ENCODE measurements at places on chromosomes 11 and 22. TPM values are rescaled to one million over a fixed set of nuclear protein-coding genes. Genes with fewer than 3 reads are reported as not detected.

DNA sequence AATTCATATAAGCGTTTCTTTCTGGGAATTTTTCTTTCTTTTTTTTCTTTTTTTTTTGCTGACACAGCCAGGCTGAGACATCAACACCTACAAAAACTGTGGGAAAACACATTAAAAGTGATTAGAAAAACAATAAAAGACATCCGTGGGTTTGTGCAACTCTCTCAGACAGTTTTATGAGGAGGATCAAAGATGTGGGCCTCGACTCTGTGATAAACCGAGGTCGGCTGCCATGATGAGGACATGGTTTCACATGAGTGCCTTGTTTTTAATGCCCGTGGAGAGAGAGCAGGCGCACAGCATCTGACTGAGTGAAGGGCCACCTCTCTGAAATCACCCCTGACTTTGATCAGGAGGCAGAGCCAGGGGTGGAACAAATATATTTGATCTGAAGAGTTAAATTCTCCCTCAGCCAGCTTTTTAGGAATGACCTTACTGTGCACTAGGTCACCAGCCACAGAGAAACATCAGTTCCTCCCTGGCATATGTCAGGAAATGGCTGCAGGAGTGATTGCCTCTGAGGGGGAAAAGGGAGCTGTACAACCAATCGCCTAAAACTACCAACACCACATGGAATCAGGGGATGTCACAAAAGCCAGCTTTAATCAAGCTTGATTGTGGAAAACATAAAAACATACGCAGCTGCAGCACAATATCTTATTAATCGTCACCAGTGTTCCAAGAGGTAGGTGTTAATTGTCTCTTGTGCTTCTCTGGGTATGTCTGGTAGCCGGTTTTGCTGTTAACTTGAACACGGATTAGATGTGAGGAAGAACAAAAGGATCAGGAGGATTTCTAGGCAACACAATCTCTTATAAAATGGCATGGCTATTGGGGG lies 164.7 kb downstream of the MAML2 start:
- no peak for DNase-seq

DNA sequence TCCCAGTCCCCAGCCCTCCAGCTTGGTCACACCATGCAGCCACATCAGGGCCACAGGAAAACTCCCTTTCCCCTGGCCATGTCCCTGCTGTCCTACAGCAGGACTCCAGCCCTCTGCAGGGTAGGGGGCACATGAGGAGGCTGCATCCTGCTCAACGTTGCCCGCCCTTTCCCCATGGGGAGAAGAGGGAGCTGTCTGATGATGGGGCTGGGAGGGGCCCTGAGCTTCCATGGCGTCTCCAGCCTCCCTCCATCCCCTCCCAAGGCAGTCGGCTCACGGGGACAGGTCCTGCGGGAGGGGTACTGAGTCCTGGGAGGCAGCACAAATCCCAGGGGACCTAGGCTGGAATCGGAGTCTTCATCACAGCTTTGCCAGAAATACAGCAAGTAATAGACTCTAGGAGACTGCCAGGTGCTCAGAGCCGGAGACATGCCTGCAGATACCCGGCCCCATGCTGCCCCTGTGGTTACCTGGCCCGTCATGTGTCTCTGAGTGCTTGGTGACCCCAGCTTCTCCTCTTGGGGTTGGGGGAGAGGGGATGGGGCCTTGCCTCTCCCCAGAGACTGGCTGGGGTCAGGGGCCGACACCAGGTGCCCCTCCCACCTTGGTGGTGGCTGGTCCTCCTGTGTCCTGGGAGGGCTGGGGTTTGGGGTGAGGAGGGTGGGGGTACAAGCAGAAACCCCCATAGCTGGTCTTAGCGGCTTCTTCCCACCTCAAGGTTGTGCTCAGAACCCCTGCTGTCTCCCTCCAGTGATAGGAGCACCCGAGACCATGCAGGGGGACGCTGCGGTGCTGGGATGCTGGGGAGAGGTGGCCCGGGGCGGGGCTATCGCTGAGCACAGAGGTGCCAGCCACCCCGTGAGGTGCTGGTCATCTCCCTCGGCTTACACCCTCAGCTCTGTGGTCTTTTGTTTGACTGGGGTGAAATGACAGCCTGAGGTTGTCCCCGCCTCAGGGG lies 2.3 kb downstream of the MRGPRE start:
- DNase-seq = no peak

The NRGN gene
- 1,734 TPM for total RNA-seq

GRCh38 chr22:37674951-37675929 lies at the start of gene LGALS1:
LGALS1 (plus strand) TSS chr22:37675636; CDS start chr22:37675703, 67 bp downstream.
- peak; percentile 91 for DNase-seq

DNA sequence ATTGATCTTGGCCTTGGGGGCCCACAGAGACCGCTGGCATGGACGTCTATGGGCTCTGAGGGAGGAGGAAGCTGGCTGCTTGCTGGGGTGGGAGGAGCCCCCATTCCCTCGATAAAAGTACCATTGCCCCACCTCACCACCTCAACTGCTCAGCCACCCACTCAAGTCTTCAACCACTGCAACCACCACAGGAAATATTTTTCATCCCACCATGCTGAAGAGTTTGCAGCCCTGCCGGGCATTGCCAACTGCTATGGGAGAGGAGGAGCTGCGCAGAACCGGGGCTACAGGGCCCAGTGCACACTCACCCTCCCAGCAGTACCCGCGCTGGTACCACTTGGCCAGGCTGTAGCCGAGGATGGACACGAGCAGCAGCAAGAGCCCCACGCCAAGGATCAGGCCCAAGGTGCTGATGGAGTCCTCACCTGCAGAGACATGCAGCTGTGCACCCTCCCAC lies 29.2 kb downstream of the IL10RA start:
- no peak for DNase-seq

- no peak for DNase-seq
Observed at GRCh38 chr22:49013707-49014106, 814.0 kb downstream of the BRD1 start.
